ENCODE measurements at places on chromosomes 1 and 21.

DNA sequence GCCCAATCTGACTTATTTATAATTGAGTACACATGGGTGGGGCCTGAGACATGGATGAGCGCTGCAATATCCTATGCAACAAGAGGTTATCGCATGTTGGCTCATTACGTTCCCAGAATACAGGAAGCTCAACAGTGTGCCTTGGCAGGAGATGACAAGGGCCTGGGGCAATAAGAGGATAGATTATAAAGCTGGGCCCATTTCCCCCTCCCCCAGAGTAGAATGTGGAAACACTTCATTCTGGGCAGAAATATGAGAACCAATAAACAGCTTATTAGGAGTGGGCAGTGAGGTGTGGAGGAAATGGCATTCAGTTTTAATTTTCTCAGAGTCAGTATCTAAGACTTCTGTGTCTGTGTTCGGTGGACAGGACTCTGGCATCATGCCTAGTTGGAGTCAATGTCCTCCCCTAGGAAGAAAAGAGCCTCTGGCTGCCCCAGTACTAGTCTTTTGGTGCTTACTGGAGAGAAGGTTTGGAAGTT lies 92.8 kb downstream of the PIK3R3 start:
- DNase-seq, result no peak

DNA sequence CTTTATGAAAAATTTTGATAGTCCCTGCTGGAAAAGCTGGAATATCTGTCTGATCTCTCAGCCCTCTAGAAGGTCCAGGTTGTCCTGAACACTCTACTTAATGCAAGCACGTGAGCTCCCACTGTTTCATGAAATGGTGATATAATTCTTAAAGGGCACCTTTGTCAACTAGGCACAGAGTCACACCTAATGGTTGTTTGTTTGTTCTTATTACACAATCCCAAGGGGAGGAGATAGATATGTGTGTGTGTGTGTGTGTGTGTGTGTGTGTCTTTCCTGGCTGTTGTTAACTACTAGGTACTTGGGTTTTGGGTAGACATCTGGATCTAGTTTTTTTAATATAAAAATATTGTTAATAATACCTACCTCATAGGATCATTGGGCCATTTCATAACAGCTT lies 63.9 kb downstream of the GRIK1 start:
- DNase-seq, result no peak

DNA sequence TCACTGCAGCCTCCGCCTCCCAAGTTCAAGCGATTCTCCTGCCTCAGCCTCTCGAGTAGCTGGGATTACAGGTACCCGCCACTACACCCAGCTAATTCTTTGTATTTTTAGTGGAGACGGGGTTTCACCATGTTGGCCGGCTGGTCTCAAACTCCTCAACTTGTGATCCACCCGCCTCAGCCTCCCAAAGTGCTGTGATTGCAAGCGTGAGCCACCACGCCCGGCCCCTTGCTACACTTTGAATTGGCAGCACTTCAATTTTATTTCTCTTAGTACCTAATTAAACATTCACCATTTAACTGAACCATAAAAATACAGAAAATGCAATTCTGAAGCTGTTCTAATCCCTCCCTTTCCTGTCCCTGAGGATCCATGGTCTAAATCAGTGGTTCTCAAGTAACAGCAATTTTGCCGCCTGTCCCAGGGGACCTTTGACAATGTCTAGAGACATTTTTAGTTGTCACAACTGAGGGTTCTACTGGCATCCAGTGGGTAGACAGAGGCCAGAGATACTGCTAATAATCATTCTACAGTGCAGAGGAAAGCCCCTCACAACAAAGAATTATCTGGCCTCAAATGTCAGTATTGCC lies 4.3 kb upstream of the BCL2L15 start:
- DNase-seq, result no peak

DNA sequence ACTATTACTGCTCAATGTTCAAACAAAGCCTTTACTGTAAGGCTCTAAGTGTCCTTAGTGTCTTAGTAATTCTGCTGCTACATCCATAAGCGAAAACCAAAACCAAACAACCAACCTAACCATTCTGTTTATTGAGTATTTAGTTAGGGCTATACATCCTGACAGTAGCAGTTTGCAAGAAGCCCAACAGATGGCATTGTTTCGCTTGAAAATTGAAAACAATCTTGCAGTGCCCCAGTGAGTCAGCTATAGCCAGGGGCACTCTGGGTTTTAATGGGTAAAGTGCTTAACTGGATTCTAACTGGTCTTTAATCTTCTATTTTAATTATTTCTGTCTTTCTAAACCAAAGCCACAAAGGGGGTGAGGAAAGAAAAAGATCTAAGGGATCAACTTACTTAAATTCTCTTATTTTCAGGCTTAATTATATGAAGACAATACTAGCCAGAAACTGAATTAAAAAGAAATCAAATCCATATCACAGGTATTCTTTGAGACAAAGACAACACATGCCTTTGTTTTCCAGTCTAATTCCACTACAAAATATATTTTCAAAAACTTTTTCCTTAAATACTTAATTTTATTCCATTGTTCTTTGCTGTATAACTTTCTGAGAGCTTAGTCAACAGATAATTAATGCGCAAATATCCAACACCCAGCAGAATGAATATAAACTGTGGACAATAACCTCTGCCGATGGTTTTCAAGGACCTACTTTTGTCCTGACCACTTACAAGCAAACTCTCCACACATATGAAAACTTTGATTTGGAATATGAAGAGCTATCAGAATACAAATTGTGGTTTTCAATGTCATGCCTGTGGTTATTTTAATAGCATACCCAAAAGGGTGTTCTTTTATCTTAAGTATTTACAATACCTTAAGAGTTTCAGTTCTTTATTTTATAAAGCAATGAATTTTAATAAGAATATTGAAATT lies 15.2 kb downstream of the POGZ start:
- DNase-seq, result peak; percentile 53

DNA sequence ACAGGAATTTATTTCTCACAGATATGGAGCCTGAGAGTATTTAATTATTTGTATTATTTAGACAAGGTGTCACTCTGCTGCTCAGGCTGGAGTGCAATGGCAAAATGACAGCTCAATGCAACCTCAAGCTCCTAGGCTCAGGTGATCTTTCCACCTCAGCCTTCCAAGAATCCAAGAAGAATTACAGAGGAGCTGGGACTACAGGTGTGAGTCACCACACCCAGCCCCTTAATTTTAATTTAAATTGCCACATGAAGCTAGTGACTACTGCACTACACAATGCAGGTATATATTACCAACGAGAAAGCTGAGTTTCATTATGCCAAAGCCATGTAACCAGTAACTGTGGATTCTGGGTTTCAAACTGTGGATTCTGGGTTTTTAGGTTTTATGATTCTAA lies 2.1 kb downstream of the KHDC4 start:
- DNase-seq, result no peak

GRCh38 chr21:41169701-41170100 lies 1.7 kb downstream of the BACE2 start:
- no peak for DNase-seq

DNA sequence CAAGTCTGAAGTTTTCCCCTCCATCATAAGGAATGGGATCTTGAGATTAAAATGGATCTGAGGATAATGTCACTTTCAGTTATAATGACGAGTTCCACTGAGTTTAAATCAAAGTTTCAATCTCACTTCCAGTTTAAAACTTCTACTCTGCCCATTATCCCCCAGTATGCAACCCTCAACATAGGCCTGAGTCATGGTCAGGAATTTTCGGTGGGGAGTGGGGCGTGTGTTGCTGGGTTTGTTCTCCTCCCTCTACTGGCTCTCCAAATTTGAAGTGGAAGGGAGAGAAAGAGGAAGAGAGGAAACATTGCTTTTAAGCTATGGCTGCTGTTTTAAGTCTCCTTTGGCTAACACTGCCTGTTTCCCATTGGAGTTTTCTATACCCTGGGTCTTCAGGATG lies 152.9 kb downstream of the TM2D1 start:
- no peak for DNase-seq

DNA sequence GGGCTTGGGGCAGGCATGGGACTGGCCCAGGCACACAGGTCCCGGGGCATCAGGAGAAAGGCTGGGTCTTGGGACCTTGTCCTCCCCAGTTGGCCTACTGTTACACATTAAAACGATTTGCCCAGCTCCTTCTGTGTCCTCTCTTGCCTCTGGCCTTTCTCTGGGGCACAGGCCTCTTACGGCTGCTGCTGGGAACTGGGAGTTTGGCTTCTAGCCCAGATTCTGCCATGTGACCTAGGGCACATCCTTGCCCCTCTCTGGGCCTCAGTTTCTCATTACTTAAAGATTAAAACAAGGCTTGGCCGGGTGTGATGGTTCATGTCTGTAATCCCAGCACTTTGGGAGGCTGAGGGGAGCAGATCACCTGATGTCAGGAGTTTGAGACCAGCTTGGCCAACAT lies 14.0 kb downstream of the KDF1 start:
- DNase-seq, result no peak

- no peak for DNase-seq
Observed at GRCh38 chr1:244712669-244713068, 59.7 kb downstream of the DESI2 start.

DNA sequence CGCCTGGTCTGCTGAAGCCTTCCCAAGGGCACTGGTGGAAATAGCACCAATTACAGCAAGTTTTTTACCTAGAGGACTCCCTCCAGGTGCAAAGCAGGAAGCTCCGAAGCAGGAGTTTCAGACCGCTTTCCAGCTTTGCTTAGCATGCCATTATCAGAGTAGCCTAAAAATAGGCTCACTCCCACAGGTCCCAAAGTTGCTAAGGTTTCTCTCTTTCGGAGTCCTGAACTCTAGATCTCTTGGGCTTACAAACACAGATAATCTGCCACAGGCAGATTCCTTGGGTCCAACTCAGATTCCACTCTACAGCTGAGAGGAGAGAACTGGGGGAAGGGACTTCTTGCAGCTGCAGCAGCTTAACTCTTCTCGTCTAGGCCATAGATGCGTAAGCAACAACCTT lies 22.5 kb downstream of the ZMYND12 start:
- DNase-seq, result no peak

GRCh38 chr1:55402142-55402541 lies 187.0 kb upstream of the USP24 start:
- DNase-seq, result no peak

DNA sequence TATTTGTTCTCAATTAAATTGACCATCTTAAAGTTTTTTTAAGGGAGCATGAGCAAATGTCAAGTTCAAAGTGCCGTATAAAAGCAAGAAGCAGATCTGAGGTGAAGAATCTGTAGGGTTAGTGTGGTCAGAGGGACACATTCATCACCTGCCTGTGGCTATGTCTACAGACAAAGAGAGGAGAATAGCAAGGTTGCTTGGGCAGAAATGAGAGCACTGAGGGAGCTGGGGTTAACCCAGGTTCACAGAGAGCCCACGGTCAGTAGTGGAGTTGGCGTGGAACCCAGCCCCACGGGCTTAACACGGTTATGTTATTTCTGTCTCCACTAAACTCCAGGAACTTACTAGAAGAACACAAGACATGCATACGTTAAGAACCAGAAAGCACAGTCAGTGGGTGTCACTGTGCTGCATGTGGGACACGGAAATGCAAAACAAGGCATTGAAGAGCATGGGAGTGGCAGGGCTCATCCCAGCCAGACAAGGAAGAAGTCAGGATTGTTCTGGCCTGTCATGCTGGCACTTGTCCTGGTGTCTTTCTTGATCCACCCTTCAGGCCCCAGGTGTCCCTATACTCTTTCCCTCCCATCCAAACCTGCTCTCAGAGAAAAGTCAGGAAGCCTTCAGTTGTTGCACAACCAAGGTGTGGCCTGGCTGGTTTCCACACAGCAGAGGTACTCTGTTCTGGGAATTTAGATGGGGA lies 95.5 kb upstream of the IVNS1ABP start:
- no peak for DNase-seq

DNA sequence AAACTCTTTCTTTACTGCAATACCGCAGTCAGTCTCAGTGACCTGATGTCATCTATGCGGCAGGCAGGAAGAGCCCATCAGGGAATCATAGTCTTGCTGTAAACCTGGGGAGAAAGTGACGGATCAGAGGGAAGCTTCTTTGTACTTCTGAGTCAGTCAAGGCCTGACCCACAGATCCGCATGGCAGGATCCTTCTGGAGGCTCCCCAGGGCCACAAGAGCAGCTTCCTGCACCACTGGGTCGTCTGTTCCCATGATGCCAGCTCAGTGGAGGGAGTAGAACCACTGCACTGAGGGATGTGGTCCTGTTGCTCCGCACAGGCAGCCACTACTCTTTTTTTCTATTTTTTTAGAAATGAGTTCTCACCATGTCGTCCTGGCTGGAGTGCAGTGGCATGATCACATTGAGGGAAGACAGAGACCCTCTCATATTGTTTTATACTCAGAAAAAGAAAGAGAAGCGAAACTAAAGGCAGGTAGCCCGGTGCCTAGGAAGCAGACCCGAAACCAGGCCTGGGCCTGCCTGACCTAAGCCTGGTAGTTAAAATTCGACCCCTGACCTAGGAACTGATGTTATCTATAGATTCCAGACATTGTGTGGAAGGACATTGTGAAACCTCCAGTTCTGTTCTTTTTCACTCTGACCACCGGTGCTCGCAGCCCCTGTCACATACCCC lies 6.3 kb upstream of the ERVH48-1 start:
- DNase-seq, result no peak

DNA sequence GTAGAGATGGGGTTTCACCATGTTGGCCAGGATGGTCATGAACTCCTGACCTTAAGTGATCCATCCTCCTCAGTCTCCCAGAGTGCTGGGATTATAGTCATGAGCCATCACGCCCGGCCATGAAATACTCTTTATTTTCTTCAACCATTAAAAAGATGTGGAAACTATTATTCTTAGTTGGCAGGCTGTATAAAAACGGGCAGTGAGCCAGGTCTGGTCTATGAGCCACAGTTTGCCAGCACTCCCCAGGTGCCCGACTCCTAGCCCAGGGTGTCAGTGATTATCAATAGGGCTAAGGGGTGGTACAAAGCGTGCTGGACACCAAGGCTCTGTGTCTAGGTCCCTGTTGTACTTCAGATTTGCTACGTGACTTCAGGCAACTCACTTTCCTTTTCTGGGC lies 3.7 kb upstream of the TMEM61 start:
- no peak for DNase-seq

DNA sequence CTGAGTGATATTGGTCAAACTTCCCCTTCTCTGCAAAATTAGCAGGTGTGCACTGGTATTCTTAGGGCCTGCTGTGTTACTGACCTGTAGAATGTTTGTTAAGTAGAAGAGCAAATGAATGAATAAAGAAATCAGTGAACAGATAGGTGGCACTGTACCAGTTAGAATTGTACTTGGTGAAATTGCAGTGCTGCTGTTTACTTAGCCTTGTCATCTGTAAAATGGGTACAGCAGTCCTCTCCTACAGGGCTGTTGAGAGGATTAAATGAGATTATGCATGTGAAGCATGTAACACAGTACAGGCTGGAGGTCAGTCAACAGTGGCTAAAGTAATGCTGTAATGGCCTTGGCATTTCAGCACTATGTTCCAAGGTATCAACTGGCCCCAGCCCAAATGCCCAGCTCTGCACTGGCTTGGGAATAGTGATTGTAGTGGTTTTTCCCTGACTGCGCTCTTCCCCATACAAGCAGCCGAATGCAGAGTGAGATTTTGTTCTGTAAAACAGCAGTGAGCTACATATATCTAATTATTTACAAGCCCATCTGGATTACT lies 10.5 kb downstream of the VANGL1 start:
- no peak for DNase-seq

- DNase-seq, result no peak
Observed at GRCh38 chr1:167173516-167174184, 47.0 kb upstream of the POU2F1 start.

Data from stimulated activated CD4-positive, alpha-beta T cell treated with anti-CD3 and anti-CD28 coated beads, Interleukin-4, amount 100 ng/mL, for 1 hour (primary cell).